ENCODE measurements at places on chromosomes 2 and 18.

GRCh38 chr2:169363560-169364150 lies 1.3 kb upstream of the LRP2 start:
- DNase-seq: no peak

- peak; percentile 51 for DNase-seq
Measured at GRCh38 chr2:64646007-64646880, 7.5 kb downstream of the SERTAD2 start.

- no peak for DNase-seq
Measured at GRCh38 chr2:169977530-169977929, 150.3 kb downstream of the UBR3 start.

GRCh38 chr2:169320561-169320960 lies 41.8 kb downstream of the LRP2 start:
- no peak for DNase-seq

DNA sequence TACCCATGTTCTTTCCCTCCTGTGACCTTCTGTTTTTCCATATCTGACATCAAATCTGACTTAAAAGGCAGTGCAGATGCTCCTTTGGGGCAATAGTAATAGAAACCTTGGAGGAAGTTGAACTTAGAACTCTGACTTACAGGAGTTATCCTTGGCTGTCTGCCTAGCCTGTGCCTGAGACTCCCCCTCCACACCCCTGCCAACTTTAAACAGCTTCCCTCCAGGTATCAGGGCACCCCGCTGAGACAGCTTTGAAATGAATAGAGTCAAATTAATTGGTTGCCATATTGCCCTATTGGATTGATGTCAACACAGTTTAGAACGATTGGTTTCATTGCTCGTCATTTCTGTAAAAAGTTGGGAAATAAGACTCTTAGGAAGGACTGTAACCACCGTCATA lies 322.0 kb downstream of the PRKCE start:
- DNase-seq: no peak

- DNase-seq: no peak
Measured at GRCh38 chr2:156401861-156402260, 34.3 kb upstream of the GPD2 start.

GRCh38 chr18:75170916-75171315 lies 38.0 kb downstream of the PTGR3 start:
- no peak for DNase-seq

DNA sequence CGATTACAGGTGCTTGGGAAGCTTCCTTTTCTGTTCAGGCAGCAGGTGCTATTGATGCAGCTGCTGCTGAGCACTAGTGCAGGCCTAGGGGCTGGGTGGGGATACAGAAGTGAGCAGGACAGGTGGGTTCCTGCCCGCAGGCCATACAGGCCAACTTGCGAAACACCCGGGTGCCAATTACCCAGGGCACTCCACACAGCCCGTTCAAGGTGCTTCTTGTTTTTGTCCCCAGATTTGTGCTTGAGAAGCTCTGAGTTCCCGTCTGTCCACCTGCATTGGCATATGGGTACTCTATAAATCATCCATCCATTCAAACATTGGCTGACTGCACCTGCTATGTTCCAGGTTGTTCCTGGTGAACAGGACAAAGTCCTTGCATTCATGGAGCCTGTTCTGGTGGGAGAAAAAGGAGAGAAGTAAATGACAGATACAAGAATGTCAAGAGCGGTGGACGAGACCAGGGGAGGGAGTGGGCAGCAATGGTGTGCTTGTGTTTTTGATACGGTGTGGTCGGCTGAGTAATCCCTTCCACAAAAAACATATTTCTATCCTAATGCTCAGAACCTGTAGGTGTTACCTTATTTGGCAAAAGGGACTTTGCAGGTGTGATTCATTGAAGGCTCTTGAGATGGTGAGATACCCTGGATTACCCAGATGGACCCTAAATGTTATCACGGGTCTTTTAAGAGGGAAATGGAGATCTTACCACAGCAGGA lies 31.4 kb downstream of the SH3BP4 start:
- DNase-seq: no peak

- no peak for DNase-seq
Measured at GRCh38 chr18:1104181-1104881, 199.7 kb downstream of the ADCYAP1 start.

GRCh38 chr18:2199060-2199459 lies 372.2 kb downstream of the METTL4 start:
- no peak for DNase-seq

DNA sequence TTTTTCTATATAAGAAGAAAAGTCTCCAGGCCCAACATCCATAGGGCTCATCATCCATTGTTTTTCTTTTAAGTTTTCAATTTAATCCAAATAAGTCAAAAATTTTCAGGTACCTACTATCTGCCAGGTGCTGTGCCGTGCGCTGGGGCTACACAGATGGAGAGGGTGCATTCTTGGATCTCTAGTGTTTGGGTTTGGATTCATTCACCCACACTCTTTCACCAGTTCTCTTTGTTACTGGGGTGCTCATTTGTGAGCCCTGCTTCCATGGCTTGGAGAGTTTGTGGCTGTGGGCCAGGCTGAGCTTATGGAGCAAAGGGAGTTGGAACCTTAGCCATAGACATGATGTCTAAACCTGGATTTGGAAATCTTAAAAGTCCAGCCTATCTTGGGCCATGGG lies 51.0 kb downstream of the CDK15 start:
- DNase-seq: no peak

DNA sequence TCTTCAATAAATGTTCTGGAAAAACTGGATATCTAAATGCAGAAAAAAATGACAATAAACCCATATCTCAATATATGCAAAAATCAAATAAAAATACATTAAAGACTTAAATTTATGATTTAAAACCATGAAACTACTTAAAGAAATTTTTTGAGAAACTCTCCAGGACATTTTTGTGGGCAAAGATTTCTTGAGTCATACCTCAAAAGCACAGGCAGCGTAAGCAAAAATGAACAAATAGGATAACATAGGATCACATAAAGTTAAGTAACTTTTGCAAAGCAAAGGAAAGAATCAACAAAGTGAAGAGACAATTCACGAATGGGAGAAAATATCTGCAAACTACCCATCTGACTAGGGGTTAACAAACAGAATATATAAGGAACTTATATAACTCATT lies 1545.5 kb downstream of the SUCLG1 start:
- no peak for DNase-seq

DNA sequence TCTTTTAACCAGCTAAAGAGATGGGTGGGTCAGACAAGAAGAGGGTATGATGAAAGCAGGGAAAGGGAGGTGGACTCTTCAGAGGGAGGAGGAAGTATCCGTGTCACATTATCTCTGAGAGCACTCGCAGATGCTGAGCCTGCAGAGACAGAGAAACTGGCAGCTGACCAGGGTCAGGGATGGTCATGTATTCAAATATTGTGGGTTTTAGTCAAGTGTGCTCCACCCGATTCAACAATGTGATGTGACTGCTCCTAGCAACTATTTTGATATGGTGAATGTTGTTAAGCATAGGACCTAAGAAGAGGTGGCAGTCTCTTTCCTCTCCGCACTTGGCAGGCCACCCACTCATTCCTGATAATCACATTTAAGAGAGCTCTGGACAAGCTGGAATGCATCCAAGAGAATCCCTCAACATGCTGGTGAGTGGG lies 1.3 kb upstream of the CLIP4 start:
- DNase-seq: no peak

DNA sequence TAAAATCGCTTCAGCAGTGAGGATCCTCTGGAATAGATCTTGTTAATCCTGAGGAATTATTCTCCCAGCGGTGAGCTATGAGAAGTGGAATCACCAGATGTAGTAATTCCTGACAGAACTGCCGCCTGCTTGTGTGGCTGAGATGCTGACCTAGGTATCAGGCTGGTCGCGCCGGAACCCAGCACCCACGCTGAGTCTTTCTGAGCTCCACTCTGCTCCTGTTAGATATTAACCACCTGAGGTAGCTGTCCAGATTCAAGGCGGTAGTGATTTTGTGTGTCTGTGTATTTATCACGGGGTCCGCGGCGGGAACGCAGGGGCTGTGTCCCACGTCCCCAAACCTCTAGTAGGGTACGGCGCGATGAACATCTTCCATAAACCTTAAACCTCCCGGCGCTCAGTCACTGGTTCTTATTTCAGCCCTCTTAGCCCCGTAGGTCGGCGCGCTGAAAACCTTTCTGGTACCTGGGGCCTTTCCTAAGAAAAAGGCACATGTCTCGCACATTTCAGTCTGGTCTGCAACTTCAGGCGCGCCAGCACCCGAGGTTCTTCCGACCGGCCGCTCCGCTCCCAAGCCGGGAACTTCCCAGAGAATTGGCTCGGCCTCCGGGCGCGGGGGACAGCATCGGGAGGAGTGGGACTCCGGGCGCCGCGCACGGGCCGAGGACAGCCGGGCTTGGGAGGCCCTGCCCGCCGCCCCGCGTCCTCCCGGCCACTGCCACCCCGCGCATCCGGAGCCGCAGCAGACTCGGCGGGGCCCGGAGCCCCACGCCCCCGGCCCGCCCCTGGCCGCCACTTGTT lies 542 bp upstream of the CNNM3 start:
- no peak for DNase-seq

DNA sequence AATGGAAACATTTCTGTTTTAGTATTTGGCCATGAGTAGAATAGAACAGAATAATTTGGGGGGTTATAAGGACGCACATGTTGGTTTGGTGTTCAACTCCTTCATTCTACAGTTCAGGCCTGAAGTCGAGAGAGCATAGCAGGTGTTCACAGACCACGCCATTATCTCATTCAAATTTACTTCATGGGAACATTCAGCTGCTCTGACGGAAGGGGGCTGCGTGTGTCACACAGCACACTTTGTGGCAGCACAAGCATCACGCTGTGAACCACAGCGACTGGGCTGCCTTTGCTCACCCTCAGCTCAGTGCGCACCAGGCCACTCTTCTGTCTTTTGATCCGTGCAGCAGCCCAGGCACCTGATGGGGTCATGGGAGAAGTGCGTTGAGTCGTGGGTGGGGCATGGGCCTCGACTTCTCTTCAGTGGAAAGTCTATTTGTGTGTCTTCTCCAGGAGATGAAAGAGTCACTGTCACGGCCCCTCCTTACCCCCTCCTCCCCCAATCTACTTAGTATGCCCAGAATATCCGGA lies 348.6 kb upstream of the SALL3 start:
- no peak for DNase-seq

GRCh38 chr2:82539280-82539621 lies 1919.8 kb downstream of the SUCLG1 start:
- no peak for DNase-seq

GRCh38 chr18:35377875-35378573 lies 887 bp upstream of the ZNF396 start:
- no peak for DNase-seq

DNA sequence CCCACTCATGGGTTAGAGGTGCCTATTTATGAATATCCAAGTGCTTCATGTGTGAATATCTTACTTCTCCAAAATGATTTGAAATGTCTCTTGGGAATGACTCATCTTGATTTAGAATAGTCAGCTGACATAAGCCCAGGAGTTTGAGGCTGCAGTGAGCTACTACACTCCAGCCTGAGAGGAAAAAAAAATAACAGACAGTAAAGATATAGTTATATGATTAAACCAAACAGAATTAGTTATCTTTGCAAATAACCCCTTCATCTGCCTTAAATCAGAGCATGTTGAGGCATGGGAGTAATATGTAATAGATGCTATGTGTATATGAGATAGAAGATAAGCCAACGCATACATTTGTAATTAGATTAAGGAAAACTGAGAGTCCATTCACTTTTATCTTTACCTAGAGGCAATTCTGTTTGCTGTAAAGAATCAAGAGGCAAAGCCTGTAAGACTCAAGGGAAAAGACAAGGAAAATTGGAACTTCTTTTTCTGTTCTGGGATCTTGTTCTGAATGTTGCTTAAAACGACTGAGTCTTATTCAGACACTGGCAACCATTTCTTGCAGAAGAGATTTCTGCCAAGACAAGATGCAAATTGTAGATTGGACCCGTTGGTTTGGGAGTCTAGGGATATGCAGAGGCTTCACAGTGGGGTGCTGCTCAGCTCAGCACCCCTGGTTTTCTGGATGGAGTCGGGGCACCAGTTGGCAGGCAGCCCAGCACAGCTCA lies 104.4 kb downstream of the LIPG start:
- no peak for DNase-seq

DNA sequence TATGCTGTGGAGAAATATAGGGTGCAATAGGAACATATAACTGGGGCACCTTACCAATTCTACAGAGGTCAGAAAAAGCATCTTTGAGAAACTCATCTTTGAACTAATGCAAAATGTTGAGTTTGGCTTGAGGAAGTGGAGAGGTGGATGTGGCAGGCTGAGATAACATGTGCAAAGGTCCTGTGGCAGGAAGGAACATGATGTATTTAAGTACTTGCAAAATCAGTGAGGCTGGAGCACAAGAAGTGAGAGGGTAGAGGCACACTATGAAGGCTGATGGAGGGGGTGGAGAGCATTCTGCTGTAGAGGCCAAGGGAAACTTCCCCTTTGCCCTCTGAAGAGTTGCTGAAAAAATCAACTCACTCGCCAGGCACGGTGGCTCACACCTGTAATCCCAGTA lies 14.7 kb upstream of the RAB1A start:
- DNase-seq: no peak

GRCh38 chr2:44649381-44649780 lies 287.6 kb downstream of the CAMKMT start:
- DNase-seq: no peak

DNA sequence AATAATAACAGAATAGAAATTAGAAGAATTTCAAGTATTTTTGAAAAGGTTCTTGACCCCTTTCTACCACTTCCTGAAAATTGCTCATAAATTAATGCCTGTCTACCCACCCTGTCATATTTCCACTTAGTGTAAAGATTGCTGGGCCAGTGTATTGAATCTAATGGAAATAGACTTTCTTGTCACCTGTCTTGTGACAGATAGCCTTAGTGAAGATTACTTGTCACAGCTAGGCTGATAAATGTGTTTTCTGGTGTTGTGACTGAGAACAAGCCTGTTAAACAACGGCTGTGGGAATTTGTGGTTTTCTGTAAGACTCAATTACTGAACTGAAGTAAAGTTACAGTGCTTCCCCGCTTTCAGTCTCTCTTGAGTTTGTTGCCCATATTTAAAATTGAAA lies 37.0 kb downstream of the PIK3C3 start:
- no peak for DNase-seq

- no peak for DNase-seq
Measured at GRCh38 chr2:50225021-50225928, 806.7 kb downstream of the NRXN1 start.

DNA sequence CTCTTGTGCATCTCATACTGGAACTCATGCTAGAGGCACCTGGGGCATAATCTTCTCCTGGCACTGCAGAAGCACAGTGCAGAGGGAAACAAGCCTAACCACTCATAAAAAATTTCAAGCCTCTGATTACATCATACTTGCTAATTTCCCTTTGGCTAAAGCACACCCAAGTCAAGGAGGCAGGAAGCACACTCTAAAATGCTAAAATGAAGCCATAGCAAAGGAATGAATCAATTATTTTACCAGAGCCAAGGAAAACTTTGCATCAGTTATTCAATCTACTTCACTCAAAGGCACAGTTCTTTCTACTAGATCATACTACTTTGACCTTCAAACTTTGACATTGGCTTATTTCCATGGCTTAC lies 79.6 kb upstream of the SPOPL start:
- DNase-seq: no peak

DNA sequence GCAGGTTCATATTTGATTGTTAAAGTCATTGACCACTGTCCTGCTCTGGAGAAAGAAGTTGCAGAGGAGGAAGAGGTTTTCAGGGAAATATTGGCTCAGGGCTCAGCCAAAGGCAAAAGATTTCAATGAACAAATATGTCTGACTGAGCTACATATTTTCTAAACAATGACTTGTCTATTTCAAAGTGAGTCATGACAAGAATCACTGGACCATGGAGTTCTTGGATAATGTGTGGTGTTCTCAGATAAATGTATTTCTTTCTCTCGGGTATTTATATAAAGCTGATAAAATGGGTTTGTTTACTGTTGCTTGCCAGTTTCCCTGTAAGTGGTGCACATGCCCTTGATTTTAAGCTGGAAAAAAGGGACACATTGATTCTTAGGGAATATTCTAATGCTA lies 34.3 kb upstream of the RMP24 start:
- no peak for DNase-seq
